Progenitor cell of endocrine pancreas (in vitro differentiated cells): ENCODE measurements at places on chromosomes 16 and 17. TPM values are rescaled to one million over a fixed set of nuclear protein-coding genes. Genes with fewer than 3 reads are reported as not detected.

Gene KCNJ18
- not detected in 2 replicates for total RNA-seq

Gene NEUROD2
- total RNA-seq, result not detected in 2 replicates

Gene SLC35G6
- total RNA-seq, result not detected in 2 replicates

DNA sequence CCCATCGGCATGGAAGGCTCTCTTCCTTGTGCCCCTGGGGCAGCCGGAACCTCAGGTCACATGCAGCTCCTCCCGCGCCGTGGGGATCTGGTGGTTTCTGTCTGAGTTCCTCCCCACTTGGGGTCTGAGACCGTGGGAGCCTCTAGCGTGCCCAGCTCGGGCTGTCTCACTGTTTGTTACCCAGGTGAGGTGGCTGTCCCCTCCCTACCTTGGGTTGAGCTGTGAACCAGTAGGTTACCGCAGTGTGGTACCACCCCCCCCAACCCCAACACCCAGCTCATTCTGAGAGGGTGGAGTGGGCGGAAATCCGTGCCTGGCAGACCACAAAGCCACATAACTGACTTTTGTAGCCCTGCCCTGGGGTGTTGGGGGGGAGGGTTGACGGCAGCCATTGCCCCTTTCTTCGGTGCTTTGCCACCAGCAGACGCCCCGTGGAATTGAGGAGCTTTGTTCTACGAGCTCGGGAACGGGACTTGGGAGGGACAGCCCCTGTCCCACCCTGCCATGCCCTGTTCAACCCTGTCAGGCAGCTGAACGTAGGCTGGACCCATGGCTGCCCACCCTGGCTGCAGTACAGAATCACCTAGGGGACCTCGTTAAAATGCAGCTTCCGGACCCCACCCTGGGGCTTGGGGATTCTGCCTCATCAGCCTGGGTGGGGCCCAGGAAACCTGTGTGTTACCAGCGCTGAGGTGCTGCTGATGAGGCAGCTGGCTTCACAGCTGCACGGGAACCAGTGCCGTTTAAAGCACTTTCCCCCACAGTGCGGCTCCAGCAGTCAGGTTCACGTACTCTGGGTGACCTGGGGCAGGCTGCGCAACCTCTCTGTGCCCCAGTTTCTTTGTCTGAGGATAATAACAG is 18.5 kb downstream of the RAP1GAP2 start:
- DNase-seq, result no peak

Gene TPSD1
- total RNA-seq, result not detected in 2 replicates

- DNase-seq, result no peak
Measured at GRCh38 chr16:9099131-9099625, 7.7 kb downstream of the HAPSTR1 start.

DNA sequence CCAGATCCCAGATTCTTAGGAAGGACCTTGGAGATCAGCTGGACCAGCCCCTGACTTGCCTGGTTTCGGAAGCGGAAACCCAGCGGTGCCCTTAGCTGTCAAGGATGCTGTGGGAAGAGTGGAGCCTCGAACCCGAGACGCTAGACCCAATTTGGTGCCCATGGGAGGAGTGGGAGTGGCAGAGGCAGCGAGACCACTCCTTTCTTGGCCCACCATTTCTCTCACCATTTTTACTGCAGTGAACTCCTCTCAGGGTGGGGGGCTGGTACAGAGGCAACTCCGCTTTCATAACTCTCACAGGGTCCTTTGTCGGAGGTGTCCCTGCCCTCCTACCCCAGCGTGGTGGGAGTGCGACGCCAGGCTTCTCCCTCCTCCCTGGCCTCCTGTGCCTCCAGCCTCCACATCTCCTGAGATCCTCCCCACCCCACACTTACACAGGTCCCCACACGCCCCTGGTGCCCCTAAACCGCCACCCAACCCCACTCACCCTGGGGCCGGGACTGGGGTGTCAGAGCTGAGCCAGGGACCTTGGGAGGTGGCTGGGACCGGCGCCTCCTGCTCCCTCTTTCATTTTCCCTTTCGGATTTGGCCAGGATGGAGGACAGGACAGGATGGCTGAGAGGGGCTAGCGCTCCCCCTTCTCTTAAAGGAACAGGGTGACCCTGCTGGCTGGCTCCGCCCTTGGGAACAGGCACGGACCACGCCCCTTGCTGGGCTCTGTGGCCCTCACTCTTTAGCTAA is at the start of gene GJD3:
Gene GJD3, minus strand, starts transcription at position 617 of the 741 bp plus-strand sequence. CDS start 922 bp downstream, outside the sequence.
- no peak for DNase-seq
